ENCODE measurements at places on chromosomes 6 and 20.
A peak's percentile ranks its signal among the peaks of the same experiment; 100 is the strongest.

DNA sequence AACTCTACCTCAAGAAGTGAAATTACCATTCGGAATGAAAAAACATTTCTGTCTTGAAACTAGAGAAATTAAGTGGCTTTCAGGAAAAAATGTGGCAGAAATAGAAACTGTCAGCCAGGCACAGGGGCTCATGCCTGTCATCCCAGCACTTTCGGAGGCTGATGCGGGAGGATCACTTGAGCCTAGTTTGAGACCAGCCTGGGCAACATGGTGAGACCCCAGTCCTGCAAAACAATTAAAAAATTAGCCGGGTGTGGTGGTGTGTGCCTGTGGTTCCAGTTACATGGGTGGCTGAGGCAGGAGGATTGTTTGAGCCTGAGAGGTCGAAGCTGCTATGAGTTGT, 7.1 kb upstream of the TMEM181 start:
- DNase-seq: no peak

DNA sequence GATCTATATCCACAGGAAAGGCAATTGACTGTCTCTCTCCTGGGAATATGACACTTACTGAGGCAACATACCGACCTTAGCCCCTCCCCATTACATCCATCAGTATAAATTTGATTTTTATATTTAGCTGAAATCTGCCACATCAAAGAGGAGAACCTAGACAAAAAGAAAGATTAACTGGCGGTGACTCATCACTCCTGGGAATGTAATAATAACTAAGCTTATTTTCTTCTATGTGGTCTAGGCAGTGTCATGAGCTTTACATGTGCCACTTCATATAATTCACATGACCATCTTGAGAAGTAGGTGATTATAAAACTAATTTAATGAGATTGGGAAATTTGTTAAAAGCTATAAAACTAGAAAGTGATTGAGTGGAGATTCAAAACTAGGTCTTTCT, 520.0 kb upstream of the HS3ST5 start:
- DNase-seq: no peak

- DNase-seq: no peak
Measured at GRCh38 chr20:24007073-24007595, 18.6 kb upstream of the GGTLC1 start.

DNA sequence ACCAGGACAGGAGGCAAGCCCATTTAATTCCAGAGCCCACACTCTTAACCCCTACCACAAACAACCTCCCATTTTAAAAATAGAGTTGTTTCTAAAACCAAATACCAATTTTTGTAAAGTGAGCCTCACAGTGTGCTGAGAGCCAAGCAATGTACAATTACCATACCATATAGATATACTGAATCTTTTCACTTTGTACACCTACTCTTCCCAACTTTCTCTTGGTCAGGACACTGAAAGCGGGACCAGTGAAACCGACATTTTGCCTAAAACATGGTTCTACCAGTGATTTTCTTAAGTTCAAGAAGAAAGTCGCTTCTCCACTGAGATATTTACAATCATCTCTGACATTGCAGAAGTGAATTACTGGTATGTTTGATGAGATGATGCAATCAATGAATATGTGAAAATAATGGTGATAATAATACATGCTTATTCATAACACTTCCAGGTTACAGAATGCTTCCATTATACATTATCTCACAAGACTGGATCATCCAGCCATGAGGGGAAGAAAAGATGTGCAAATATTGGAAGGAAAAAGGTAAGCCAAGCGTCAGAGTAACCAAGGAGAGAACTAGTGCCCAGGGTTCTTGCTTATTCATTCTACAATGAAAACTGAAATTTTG, 74.1 kb downstream of the HIVEP2 start:
- DNase-seq: no peak

- no peak for DNase-seq
Measured at GRCh38 chr6:41464481-41464880, 81.7 kb upstream of the FOXP4 start.

DNA sequence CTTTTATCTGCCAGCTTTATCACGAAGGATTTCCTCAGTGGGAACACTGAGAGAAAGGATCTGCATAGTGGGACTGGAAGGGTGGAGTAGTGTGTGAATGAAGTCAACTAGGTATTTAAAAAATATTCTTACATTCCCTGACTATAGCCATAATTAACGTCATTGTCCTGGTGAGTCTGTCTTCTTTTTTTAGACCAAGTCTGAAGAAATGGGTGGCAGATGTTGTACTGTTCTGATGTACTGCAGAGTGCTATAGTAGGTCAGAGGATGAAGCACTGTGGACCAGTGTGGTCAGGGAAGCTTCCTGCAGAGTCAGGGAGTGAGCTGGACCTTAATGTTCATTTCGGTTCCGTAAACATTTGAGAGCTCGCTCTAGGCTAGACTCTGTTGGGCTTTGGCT, 11.9 kb downstream of the TULP4 start:
- DNase-seq: no peak

DNA sequence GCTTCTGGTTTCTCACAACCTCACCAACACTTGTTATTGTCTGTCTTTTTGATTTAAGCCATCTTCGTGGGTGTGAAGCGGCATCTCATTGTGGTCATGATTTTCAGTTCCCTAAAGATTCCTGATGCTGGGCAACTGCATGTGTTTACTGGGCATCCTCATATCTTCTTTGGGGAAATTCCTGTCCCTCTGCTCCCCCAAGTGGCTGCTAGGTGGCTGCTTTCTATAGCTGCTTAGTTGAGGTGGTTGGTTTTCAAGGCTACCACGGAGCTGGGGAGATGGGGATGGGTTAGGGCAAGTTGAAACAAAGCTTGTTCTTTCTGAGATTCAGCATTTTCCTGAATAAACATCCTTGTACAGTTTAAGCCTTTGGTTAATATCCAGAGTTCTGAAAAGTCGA, 403.9 kb upstream of the SULF2 start:
- DNase-seq: no peak

DNA sequence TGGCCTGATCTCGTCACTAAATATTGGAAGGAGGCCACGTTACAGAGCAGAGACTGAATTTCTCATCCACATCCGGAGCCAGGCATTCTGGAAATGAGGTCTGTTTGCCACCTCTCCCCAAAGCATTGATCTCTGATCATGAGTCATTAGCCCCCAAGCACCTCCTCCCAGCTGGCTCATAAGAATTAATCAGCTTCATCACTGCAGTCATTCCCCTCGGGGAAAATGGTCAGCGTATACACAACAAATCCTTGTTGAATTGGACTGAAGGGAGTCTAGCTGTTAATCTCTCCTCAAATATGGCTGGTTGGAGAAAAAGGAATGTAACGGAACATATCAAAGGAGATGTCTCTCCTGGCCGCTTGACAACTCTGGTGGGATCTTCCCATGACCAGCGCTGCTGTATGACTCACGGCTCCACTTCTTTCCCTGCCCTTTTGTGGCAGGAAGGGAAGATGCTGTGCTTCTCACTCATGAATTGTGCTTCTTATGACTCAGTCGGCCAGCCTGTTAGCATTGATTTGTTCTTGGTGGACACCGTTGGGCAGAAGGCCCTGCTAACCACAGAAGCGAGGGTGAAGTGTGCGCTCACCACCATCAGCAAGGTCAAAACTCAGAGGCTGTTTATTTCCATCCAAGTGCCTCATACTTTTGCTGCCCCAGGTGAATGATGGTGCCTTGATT, 76.7 kb downstream of the RNF182 start:
- no peak for DNase-seq

GRCh38 chr6:146339716-146340115, 203.9 kb upstream of the RAB32 start:
- no peak for DNase-seq

DNA sequence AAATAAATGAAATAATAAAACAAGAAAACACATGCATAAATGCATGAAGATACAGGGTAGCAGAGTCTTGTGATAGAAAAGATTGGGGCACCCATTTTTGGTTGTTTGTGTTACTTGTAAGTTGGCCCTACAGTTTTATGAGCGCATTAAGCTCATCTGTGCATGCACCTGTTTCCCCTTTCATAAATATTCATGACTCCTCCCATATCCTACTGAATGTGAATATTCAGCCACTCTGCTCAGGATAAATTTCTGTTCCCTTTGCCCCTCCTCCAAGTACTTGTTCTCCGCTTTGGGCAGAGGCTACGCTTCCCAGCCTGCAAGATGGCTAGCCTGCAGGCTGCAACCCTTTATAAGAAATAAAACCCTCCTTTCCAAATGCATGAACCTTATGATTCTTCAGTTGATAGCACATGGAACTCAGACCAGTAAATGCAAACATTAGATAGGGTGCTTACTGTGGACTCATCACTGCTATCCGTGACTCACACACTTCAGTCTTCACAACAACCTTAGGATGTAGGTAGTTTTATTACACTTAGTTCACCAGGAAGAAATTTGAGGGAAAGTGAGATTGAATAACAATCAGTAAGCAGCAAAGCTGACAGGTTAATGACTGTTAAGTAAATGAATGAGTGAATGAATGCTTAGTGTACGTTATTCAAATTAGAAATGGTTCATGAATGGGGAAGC, 15.0 kb downstream of the ALDH8A1 start:
- DNase-seq: no peak

DNA sequence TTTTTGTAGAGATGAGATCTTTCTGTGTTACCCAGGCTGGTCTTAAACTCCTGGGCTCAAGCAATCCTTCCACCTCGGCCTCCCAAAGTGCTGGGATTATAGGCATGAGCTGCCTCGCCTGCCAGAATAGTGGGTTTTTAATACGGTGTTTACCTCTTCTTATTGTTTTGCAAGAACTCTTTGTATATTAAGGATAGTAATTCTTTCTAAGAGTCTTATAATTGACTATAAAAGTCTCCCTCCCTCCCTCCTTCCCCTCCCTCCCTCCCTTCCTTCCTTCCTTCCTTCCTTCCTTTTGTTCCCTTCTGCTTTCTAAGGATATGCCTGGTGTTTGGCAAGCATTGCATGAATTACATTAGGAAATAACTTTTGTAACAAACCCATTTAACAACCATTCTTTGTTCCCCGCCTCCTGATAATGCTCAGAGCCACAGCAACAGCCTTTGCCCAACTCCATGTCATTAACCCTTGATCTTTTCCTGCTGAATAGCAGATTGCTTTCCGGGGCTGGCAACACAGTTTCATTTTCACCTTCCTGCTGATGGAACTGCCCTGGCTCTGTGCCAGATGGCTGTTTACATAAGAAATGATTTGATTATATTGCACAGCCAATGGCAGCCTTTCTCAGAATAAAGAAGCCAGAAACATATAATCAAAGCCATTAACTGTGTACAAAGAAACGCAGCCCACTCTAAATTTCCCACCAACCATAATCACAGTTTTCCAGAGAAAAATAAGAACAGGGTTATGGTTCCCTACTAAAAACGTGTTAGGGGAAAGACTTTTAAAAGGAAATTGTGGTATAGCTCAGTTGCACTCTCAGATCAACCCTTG, 143.7 kb upstream of the PTPN1 start:
- DNase-seq: peak; percentile 27

DNA sequence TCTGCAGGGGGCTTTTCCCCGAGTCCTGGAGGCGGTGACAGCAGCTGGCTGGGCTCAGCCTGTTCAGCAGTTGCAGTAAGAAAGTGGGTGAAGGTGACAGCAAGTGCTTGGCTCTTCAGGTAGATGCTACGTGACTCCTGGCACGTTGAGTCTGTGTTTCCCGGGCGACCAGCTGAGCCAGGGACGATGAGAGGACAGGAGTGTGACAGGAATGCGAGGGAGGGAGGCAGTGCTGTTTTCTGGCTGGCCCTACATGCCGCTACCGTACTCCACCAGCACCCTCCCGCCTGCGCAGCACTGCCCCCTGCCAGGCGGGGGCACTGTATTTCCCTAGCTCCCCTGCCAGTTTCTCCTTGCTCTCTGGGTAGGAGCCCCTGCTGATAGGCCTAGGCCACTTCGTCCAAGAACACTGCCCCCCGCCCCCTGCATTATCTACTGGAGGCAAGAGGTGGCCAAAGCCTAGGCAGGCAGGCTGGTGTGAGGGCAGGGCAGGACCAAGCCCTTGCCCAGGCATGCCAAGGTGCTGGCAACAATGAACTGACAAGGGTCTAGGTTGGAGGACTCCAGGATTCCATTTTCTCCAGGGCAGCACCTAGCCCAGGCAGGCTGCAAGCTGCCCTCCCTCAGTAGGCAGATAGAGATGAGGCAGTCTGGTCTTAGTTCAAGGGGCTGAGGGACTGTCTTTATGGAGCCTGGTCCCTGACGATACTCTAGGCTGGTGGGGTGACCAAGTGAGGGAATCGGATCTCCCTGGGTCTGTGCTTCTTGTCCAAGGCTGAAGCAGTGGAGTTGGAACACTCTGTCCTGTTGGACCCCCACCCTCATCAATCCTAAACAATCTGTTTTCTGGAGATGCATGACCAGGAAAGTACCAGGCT, 19.2 kb downstream of the MRPS18A start:
- peak; percentile 28 for DNase-seq

GRCh38 chr6:144606083-144606482, 320.9 kb downstream of the UTRN start:
- DNase-seq: no peak

- no peak for DNase-seq
Measured at GRCh38 chr6:129105035-129105434, 222.1 kb downstream of the LAMA2 start.

DNA sequence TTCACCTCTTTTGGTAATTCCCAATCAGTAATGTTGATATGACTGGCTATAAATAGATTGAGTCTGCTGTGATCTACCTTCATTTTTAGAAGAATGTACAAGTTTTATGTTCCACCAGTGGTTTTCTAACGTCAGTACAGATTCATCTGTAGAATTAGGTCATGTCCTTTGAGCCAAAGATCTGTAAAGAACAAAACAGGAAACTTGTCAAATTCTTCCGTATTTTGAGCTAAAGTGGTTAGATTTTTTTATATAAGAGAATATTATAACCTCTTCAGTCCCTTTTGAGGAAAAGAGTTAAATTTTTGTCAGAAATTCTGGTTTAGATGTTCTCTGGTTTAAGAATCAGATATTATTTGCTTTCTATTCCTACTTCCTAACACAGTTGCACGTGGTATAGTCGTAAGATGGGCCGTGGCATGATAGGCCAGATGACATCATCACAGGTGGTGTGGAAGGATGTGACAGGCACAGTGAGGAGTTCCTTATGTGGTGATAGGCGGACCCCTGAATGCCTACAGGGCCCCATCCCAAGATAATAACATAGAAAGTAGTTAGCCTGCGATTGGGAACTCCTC, 62.3 kb downstream of the SNX9 start:
- peak; percentile 43 for DNase-seq

DNA sequence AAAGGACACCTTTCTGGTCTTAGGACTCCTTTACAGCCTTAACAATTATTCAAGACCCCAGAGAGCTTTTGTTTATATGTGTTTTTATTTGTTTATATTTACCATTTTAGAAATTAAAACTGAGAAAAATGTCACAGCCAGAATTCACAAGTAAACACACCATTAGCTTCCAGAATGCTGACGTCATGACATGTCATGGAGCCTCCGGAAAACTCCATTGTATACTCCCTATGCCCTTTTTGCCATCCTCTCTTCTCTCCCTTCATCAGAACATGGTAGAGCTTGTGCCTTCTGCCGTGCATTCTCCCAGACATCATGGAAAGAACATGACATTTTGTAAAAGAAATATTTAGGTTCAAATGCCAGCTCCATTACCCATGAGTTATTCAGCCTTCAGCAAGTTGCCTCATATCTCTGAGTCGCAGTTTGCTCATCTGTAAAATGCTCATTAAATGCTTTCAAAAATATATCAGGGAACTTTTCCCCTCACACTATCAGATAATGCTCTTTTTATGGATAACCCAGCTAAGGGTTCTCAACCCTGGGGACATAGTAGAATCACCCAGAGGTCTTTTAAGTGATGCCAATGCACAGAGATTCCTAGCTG, 27.8 kb downstream of the TNFAIP3 start:
- DNase-seq: no peak

Measured in CD4-positive, alpha-beta T cell treated with Interleukin-2 at 100 ng/mL for 4 hours (primary cell).